ENCODE measurements at places on chromosomes 12 and 14. TPM values are rescaled to one million over a fixed set of nuclear protein-coding genes. Genes with fewer than 3 reads are reported as not detected.
A peak's percentile ranks its signal among the peaks of the same experiment; 100 is the strongest.

- DNase-seq: no peak
These were observed 62.3 kb downstream of the FOS start for GRCh38 chr14:75340921-75341320.

DNA sequence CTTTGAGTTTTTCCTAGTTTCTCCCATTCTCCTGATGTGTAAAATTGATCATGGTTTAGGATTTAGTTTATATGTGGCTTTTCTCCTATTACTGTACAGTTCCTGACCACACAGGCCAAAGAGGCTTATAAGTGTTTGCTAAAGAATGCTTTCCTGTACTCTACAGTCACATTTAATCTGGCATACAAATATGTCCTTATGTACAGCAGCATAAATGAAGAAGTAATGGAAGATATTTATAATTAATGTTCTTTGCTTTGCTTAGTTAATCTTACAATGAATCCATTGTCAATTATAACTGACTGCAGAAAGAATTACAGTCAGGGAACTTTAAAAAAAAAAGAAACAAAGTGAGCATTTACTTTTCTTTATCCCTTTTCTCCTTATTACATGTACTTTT, 293.9 kb downstream of the KCNC2 start:
- no peak for DNase-seq

DNA sequence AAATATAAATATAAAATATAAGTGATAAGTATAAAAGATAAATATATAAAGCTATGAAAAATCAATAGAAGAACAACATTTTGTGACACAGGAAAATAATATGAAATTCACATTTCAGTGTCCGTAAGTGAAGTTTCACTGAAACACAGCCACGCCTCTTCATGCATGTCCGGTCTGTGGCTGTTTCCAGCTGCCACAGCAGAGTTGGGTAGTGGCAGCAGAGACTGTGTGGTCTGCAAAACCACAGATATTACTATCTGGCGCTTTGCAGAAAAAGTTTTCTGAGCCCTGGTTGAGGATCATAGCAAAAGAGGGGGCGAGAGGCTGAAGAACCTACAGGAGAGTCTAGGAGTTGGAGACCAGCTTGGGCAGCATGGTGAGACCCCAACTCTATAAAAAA, 780 bp downstream of the SERPINA4 start:
- no peak for DNase-seq

NAV3 gene
- 0.46 TPM for total RNA-seq

DNA sequence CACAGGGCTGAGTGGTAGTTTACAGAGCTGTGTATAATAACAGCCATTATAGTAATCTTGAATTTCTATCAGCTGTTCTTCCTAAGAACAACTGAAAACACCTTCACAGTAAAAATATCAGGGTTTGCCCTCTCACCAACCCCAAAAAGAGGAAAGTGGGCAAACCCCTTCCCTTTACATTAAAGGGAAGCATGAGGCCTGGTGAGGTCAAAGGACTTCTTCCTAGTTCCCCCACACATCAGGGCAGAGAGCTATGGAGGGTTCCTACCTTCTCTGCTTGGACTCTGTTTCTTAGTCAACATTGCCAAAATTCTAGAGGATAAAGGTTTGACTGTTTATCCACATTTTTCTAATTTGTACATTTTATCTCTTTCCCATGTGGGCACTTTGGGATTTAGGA, 4.4 kb upstream of the RPAP3 start:
- no peak for DNase-seq

LTB4R2 gene
- total RNA-seq: 2.6 TPM

DNA sequence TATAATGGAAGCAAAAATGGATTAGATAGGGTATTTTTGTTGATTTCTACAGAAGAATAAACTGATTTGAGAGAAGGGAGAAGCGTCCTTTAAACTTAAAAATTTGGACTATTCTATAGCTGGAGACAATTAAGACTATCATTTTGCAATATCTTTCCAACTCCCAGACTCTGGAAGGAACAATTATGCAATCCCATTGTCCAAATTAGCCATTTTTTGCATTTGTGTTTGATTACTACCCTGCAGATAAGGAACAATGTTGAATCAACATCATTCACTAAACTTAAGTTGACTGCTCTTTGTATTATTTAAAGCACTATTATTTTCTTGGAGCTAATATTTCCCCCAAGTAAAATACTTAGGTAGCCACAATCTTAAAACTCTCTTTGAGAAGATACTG, 34.8 kb upstream of the SELPLG start:
- DNase-seq: no peak

GSKIP gene
- total RNA-seq: 13.8 TPM

EIF2S3B gene
- 0.16 TPM for total RNA-seq

- DNase-seq: no peak
These were observed 6.6 kb upstream of the PPM1A start for GRCh38 chr14:60242429-60242828.

DNA sequence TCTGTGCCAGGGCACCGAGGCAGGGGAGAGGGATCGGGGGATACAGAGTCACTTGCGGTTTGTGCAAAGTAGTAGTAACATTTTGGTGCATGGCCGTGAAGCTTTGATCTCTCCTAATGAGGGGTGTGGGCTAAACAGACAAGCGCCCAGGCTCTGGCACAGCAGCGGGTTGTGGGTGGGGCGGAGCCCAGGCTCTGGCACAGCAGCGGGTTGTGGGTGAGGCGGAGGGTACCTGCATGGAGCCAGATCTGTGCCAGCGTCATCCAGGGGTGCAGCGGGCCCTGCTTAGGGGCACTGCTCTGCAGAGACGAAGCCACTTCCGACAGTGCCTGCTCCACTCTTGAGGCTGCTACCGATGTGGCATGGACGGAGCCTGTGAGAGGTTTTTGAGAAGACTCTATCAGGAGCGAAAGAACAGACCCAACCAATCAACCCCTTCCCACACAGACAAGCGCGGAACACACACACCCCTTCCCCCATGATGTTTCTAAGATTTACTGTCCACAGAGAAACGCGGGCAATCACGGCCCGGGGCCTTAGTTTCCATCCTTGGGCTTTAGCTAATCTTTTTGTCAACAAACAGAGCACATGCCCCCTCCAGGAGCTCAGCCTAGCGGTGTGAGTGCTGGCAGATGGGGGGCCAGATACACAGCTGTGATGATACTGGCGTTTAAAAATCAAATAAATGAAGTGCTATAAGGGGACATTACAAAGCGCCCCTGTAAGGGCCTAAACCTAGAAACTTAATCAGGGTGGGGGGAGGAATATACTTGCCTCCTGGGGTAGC, 196.6 kb downstream of the CALM1 start:
- DNase-seq: no peak

HRK gene
- not detected for total RNA-seq

GRCh38 chr14:51260225-51260624, 20.2 kb downstream of the TMX1 start:
- DNase-seq: no peak

HCAR3 gene
- 0.49 TPM for total RNA-seq

GRCh38 chr12:51217133-51217967, 512 bp downstream of the POU6F1 start:
- DNase-seq: peak; percentile 85

DNA sequence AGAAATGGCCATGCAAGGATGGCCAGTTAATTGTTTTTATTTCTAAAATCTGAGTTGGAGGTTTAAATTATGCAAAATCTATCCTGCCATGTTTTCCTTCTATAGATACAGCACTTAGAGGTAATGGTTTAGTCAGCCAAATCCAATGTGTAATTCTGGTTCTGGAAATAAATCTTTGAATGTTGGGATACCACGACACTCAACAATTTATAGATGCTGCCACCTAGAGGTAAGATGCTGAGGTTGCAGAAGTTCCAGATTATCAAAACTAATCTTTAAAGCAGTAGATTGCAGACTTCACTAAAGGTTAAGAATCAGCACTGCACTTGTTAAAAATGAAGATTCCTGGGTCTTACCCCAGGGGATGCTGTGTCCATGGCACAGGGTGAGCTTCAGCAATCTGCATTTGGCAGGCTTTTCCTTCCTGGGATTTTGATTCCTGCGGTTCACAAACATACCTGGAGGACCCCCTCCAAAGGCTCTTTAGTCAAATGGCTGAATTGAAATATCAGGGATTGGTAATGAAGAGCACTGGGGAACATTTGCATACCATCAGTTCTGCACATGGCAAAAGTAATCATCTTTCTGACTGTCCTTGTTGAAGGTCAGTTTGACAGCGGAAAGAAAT, 53.4 kb upstream of the ANO4 start:
- DNase-seq: no peak

GRCh38 chr12:124726596-124727263, 136.9 kb downstream of the SCARB1 start:
- DNase-seq: no peak

RIPK3 gene
- 6.1 TPM for total RNA-seq

DNA sequence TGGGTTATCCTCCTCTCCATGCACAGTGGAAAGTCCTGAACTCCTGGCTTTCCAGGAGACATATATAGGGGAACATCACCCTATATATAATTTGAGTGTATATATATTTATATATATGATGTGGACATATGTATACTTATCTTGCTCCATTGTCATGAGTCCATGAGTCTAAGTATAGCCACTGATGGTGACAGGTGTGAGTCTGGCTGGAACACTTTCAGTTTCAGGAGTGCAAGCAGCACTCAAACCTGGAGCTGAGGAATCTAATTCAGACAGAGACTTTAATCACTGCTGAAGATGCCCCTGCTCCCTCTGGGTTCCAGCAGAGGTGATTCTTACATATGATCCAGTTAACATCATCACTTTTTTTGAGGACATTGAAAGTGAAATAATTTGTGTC, 4.4 kb downstream of the SSTR1 start:
- DNase-seq: no peak

GRCh38 chr12:66235626-66236281, 46.7 kb downstream of the IRAK3 start:
- no peak for DNase-seq

ZNF891 gene
- total RNA-seq: 0.57 TPM

ALG10B gene
- 5.1 TPM for total RNA-seq

GRCh38 chr14:21924479-21924878, 250.9 kb upstream of the OR4E1 start:
- no peak for DNase-seq

DNA sequence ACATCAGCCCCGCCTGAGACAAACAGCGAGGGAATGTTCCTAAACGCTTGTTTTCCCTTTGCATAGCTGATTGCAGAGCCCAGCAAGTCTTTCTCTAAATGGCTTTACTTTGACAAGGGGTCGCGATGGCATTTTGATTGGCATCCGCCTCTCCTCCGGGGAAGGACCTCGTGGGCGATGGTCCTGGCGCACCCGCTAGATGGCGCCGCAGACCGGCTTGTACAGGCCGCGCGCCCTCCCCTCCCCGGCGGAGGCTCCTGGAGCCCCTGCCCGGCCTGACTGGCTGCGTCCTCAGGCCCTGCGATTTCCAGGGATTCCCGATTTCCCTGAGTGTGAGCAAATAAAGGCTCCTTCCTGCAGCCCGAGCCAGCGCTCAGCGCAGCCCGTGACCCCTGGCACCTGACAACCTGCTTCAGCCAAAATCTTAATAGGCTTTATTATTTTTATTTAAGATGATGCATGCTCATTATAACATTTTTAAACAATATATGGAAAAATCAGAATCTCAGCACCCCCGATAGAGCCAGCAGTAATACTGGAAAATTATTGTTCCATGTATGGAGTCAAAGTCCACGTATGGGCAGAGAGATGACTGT, 468.3 kb downstream of the AACS start:
- DNase-seq: no peak

DNA sequence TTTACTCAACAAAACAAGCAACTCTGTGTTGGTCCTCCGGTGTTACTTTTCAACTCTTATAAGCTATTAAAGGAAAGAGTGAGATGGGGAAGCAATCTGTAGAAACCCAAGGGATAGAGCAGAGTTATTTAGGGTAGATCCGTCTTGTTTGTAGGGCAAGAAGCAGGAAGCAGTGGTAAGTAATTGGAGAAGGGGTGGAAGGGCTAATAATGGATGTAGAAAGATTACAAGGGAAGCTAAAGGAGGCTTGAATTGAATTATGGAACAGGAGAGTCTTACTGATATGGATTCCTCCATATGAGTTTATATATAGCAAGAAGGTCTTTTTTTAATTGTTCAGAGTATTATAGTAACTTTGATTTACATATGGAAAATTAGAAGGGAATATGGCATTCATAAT, 72.7 kb downstream of the MNAT1 start:
- no peak for DNase-seq

DNA sequence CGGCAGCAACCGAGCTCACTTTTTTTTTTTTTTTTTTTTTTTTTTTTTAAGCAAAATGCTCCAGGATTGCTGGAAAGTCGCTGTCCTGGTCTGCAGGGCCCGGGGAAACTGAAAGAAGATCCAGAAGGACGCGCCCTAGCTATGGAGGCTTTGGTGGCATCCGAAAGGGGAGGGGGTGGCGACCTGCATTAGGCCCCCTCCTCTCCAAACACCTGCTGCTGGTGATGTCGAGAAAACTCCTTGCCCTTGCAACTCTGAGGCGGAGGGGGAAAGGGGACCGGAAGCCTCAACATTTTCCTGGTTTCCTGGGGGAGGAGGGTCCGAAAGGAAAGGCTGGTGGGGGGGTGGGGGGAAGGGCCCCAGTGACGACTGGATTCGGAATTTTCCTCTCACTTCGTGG, 421.1 kb downstream of the VRK1 start:
- no peak for DNase-seq

GRCh38 chr12:12086973-12087692, 16.4 kb downstream of the BCL2L14 start:
- no peak for DNase-seq

DNA sequence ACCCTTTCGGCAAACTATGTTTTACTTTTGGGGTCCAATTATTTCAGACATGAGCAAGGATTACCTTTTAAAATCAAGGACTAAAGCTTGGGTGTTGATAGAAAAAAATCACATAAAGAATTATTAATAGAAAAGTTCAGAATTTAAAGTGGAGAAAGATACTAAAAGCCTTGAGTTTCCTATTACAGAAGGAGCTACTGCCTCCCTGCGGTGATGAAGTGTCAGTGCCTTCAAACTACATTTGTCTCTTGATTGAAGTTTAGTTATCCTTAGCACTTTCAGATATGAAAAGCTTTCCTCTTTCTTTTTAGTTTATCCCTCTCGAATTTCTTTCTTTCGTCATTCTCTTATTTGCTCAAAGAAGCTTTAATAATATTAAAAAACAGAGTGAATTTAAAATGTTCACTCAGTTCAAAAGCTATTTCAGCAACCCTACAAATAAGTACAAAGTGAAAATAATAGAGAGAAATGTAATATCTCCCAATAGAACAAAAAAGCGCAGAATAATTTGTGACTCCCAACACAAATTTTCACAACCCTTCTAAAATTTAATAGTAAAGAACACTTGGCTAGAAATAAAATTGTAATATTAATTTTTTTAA, 87.6 kb downstream of the SEC23A start:
- DNase-seq: no peak

NINJ2 gene
- 0.43 TPM for total RNA-seq

DNA sequence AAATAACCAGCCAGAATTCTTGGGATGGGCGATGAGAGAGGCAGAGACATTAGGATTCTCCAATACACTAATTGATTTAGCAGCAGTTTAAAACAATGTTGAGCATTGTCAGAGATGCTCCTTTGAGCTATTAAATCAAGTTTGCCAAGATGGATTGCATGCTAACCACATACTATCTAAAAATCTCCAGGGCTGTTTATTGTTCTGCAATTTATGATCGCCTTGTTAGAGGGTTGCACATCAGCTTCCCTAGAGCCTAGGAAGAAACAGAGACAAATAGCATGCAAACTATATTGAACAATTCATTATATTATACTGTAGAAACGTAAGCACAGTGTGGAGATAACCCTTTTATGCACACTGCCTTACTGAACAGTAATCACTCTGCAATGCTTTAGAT, 599.9 kb downstream of the SOX5 start:
- no peak for DNase-seq

Measured in pancreas (tissue), 10 donors.